ENCODE measurements at places on chromosomes 1 and 21.

- no peak for DNase-seq
Measured at GRCh38 chr21:40723966-40724365, 123.0 kb downstream of the DSCAM start.

- peak; percentile 69 for DNase-seq
Measured at GRCh38 chr1:20640183-20640597, 6.9 kb downstream of the PINK1 start.

DNA sequence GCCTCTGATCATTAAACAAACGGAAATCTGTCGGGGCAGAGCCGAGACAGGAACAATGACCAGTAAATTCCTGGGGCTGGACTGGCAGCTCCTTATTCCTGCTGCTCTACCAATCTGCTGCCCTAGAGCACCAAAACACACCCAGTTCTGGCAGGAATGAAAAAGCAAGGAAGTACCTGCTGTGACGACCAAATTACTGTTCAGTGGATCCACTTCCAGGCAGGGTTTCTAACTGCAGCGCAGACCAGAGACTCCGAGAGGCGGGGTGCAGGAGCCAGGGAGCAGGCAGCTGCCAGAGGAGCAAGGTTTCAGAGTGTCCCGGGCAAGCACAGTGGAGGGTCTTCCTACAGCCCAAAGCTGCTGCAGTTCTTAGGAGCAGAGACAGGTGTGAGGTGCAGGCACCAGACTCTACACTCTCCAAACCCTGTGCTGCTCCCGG, 32.4 kb downstream of the KANK4 start:
- DNase-seq, result peak; percentile 15

GRCh38 chr1:212074313-212074712, 38.8 kb downstream of the DTL start:
- DNase-seq, result no peak

GRCh38 chr1:184974056-184974836, at the start of gene NIBAN1:
Gene NIBAN1, minus strand, starts transcription at chr1:184974508. Its CDS starts 152 bp downstream, at chr1:184974356.
- peak; percentile 54 for DNase-seq

- no peak for DNase-seq
Measured at GRCh38 chr1:25688390-25689119, 72.0 kb downstream of the MAN1C1 start.

DNA sequence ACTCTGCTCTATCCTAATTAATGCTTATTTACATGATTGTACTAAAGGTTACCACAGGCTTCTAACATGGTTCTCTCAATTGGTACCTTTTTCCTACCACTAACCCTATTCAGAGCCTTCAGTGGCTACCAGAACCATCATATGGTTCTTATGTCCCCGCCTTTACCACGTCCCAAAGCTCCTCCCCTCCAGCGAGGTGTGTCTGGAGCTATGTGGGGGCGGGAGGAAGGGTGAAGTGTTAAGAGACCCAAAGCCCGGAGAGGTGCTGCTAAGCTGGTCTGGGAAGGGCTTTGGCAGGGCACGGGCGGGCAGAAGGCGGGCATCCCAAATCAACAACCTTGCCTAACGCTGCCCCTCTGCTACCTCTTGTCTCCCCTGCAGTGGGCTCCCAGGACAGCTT, 10.0 kb downstream of the SPATA46 start:
- no peak for DNase-seq

- no peak for DNase-seq
Measured at GRCh38 chr21:23694390-23694789, 1912.9 kb downstream of the MRPL39 start.

DNA sequence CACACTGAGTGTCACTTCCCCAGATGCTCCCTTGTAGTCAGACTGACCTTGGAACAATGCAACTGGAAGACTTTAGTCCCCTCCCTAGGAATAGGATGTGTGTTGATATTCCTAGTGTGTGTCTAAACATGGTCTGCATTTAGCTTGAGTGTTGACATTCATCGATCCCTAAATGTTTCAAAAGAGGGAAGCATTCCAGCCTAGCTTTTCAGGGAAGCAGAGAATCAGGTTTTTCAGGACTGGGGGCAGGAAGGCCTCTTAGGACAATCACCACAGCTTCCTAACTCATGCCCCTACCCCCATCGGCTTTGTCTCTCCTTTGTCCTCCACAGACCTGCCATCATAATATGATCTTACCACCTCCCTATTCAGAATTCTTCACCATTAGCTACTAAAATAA, 43.4 kb downstream of the NMNAT2 start:
- DNase-seq, result peak; percentile 34

DNA sequence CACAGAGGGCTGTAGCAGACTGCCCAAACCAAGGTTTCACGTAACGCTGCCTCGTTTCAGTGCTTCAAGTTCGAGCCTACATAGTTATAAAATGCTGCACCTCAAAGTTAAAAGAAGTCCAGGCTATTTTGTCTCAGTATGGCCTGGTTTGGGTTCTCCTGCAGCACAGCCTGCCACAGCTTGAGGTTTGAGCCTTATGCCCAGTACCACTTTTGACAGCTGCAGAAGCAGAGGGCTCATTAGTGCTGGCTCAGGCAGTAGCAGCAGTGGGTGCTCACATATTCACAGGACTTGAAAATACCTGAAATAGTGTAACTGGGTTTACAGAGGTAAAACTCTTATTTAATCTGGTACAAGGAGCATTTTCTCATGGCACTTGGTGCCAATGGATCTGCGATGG, 15.3 kb downstream of the SPATA46 start:
- DNase-seq, result no peak

DNA sequence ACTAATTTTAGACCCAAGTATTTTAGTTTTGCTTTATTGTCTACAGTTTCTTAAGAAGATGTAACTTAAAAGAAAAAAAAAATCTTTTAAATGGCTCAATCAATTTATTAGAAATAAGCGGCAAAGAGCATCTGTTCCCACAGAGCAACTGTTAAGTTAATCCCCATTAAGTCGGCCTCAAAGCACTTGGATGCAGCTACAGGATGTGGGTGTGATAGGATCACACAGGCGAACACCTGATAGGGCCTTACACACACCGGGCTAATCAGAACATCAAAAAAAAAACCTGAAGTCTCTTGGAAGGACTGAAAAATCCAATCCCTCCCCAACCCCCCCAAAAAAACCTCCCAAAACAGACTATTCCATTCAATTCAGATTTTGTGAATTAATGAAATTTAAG, 23.0 kb downstream of the APP start:
- no peak for DNase-seq

Measured in NCI-H345 (cell line).